EH (cell line): ENCODE measurements at places on chromosomes 6 and 20.

GRCh38 chr20:63275825-63276224 lies 3.2 kb downstream of the ARFGAP1 start:
- no peak for DNase-seq

GRCh38 chr6:88238901-88239300 lies 72.8 kb upstream of the CNR1 start:
- no peak for DNase-seq

GRCh38 chr6:123533862-123534648 lies 102.7 kb downstream of the TRDN start:
- no peak for DNase-seq

DNA sequence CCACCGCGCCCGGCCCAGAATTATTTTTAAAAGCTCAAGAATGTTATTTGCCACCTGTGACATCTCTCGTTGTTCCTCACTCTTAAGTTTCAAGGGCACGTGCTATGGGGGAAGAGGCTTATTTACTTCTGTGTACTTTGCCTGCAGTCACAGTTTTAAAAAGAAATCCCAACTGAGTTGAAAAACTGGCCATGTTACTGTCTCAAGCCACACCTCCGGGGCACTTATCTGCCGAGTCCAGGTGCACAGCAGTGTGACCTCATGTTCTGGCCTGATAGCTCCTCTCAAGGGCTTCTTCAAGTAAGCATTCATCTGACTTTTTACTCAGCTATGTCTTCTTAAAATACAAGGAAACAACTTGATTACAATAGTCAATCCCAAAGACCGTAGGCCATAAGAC lies 34.5 kb downstream of the SHLD1 start:
- no peak for DNase-seq
